Heart left ventricle (tissue), 16 donors: ENCODE measurements at places on chromosomes 1 and 21. TPM values are rescaled to one million over a fixed set of nuclear protein-coding genes. Genes with fewer than 3 reads are reported as not detected.

- no peak overlapping the region for H3K27ac ChIP-seq
- peak; percentile 60 for DNase-seq
- no peaks in the 10 kb centered on the region for H3K27me3 ChIP-seq
- H3K4me3 ChIP-seq, result no peak overlapping the region
- peaks cover 39% of the 10 kb centered on the region for H3K4me1 ChIP-seq
- H3K36me3 ChIP-seq, result peaks cover 9% of the 10 kb centered on the region
Measured at GRCh38 chr1:15952317-15953258, 23.3 kb downstream of the ZBTB17 start.

GRCh38 chr1:39508857-39509305 is 17.4 kb downstream of the BMP8A start:
- no peak for DNase-seq
- H3K27ac ChIP-seq, result peak overlapping the region; percentile 39
- no peaks in the 10 kb centered on the region for H3K36me3 ChIP-seq
- H3K4me1 ChIP-seq, result peaks cover 11% of the 10 kb centered on the region
- no peaks in the 10 kb centered on the region for H3K27me3 ChIP-seq

DNA sequence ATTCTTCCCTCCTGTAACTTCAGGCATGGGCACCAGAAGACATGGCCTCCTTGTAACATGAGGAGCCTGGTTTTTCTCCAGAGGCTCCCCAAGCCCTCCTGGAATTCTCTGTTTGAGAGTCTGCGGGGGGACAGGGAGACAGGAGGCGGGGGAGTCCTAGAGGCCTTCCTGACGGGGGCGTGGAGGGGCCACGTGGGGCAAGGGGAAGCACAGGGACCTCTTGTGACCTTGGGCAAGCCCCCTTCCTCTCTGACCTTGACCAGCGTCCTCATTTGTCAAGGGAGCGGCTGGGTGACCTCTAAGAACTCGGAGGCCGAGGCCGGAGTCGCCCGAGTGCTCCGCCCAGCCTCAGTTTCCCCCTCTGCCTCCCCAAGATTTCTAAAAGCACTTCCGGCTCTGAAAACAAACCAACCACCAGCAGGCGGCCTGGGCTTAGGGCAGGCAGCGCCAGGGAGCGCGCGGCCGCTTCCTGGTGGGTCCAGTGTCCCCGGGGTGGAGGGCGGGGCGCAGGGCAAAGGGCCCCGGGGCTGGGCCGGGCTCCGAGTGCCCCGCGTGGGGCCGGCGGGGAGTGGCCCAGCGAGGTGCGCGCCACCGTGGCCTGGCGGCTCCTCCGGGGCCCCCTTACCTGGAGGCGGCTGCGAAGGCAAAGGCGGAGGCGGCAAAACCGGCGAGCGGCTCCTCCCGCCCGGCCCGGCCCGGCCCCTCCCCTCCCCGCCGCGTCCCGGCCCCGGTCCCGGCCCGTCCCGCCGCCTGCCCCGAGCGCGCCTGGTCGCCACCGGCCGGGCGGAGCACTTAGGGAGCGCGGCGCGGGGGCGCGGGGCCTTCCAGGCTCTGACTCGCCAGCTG is at the start of gene TMCO4:
Gene TMCO4, minus strand, starts transcription at position 687 of the 846 bp plus-strand sequence. CDS start 19,158 bp downstream, outside the sequence.
- no peaks in the 10 kb centered on the region for H3K36me3 ChIP-seq
- H3K4me3 ChIP-seq, result peak within 1 kb of the TSS; percentile 88
- peak within 1 kb of the TSS; percentile 85 for H3K27ac ChIP-seq
- no peaks in the 10 kb centered on the region for H3K27me3 ChIP-seq
- peak; percentile 70 for DNase-seq

The TTC39A gene
- 29.2 TPM for total RNA-seq

DNA sequence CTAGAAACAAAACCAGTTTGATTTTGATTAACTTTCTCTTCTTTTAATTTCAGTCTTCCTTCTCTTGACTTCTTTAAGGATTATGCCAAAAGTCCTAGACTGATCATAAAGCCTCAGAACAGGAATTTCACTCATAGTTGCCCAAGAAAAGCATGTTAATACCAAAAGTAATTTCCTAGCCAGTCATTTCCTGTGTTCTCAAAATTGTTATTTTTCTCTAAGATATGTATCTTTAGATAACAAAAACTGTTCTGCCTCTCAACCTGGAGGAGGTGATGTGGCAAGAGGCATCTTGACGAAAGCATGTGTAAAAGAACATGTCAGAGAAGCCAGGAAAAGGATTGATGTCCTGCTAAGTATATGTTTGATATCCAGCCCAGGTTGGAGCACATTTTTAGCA is 78.0 kb upstream of the IPO9 start:
- no peak overlapping the region for H3K4me3 ChIP-seq
- H3K27me3 ChIP-seq, result no peaks in the 10 kb centered on the region
- no peak for DNase-seq
- no peaks in the 10 kb centered on the region for H3K36me3 ChIP-seq

DNA sequence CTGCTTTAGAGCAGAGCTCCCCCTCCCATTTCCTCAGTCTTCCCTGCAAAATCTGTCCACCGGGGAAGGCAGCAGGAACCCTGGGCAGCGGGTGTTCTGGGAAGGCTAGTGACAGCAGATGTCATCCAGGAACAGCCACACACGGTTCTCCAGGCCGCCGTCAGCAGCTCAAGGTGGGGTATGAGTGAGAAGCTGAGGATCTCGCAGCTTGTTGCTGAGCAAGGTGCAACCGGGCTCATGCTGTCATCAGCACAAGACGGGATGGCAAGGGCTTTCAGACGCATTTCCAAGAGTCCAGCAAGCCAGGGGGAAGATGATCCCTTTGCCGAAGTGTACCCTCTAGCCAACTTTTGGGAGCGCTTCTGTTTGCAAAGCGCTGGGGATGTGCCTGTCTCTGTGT is 23.0 kb upstream of the SPSB1 start:
- no peak overlapping the region for H3K27ac ChIP-seq
- peaks cover 23% of the 10 kb centered on the region for H3K36me3 ChIP-seq
- peaks cover 7% of the 10 kb centered on the region for H3K4me1 ChIP-seq
- H3K27me3 ChIP-seq, result no peaks in the 10 kb centered on the region
- no peak for DNase-seq

GRCh38 chr1:98221923-98222322 is 301.1 kb upstream of the DPYD start:
- no peaks in the 10 kb centered on the region for H3K27me3 ChIP-seq
- no peaks in the 10 kb centered on the region for H3K36me3 ChIP-seq
- no peak overlapping the region for H3K4me3 ChIP-seq
- DNase-seq, result no peak
- no peak overlapping the region for H3K27ac ChIP-seq
- H3K4me1 ChIP-seq, result no peaks in the 10 kb centered on the region

DNA sequence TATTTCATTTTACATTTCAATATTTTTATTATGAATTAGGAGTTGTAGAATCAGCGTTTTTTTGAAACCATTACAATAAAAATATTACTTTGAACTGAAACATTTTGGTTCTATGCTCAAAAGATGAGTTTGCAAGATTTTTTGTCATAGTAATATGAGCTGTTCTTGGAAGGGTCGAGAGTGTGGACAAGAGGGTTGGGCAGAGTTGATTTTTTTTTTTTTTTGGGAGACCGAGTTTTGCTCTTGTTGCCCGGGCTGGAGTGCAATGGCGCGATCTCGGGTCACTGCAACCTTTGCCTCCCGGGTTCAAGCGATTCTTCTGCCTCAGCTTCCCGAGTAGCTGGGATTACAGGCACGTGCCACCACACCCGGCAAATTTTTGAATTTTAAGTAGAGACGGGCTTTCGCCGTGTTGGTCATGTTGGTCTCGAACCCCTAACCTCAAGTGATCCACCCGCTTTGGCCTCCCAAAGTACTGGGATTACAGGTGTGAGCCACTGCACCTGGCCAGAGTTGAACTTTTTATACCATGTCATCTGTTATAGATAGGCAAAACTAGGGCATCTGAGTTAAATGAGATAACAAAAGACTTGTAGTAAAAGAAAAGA is 3.3 kb downstream of the CACYBP start:
- H3K4me3 ChIP-seq, result no peak overlapping the region
- H3K27me3 ChIP-seq, result no peaks in the 10 kb centered on the region
- H3K36me3 ChIP-seq, result no peaks in the 10 kb centered on the region
- H3K4me1 ChIP-seq, result no peaks in the 10 kb centered on the region
- no peak overlapping the region for H3K27ac ChIP-seq
- DNase-seq, result no peak

The FNDC10 gene
- total RNA-seq, result 2.8 TPM

DNA sequence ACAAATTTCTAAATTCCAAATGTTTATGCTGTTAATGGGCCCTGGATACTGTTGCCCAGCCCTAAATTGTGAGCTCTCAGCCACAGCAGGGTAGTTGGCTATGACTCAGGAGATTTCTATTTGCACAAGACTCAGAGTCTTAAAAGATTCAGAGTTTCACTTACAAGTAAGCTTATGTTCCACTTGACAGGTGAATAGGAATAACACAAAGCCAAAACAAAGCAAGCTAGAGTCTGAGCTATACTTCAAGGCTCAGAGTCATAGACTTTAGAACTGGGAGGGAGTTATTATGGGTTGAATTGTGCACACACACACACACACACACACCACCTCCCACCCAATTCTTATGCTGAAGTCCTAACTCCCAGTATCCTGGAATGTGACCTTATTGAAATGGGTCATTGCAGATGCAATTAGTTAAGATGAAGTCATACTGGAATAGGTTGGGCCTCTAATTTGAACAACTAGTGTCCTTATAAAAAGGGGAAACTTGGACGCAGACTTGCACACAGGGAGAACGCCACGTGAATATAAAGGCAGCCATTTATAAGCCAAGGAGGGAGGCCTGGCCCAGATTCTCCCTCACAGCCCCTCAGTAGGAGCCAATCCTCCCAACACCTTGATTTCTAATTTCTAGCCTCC is 30.2 kb downstream of the PRDX6 start:
- H3K4me3 ChIP-seq, result no peak overlapping the region
- DNase-seq, result no peak
- H3K27me3 ChIP-seq, result no peaks in the 10 kb centered on the region
- H3K27ac ChIP-seq, result no peak overlapping the region
- no peaks in the 10 kb centered on the region for H3K36me3 ChIP-seq

The PBX1 gene
- 69.6 TPM for total RNA-seq

- no peaks in the 10 kb centered on the region for H3K4me1 ChIP-seq
- DNase-seq, result peak; percentile 13
- H3K27me3 ChIP-seq, result no peaks in the 10 kb centered on the region
- H3K36me3 ChIP-seq, result peaks cover 16% of the 10 kb centered on the region
Measured at GRCh38 chr1:228321895-228322294, 84.7 kb downstream of the TRIM11 start.

- H3K27ac ChIP-seq, result no peak overlapping the region
- DNase-seq, result no peak
- no peak overlapping the region for H3K4me3 ChIP-seq
- no peaks in the 10 kb centered on the region for H3K36me3 ChIP-seq
- H3K27me3 ChIP-seq, result no peaks in the 10 kb centered on the region
Measured at GRCh38 chr1:36109041-36109679, 15.9 kb downstream of the COL8A2 start.

DNA sequence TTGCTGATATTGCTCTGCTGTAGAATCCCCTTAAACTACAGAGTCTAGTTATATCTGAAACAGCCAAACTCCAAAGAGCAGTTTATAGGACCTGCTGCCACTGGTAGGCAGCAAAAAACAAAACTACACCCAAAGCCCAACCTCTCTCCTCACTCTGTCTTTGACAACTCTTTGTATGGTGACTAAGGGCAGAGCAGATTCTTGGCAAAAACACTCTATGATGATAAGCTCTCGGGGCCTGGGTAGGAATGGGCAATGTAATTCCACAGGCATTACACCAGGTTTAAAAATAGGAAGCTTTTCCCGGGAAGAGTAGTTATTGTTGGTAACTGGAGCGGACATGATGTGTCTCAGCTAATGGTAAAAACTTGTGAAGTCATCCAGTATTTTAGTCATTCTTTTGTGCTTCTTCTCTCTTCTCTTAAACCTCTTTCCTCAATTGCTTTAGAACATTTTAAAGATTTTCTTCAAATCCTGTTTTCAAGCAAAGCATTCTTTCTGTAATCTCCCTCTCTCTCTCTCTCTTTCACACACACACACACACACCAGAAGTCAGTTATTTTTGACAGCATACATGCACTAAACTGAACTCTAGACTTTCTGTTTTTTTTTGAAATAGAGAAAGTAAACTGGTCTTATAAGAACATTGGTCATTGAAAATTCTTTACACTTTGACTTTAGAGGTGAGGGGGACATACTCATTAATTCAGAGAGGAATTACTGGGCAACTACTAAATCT is 193.5 kb downstream of the PAPPA2 start:
- H3K4me1 ChIP-seq, result peaks cover 14% of the 10 kb centered on the region
- no peaks in the 10 kb centered on the region for H3K36me3 ChIP-seq
- peak overlapping the region; percentile 93 for H3K27ac ChIP-seq
- H3K4me3 ChIP-seq, result no peak overlapping the region
- peak; percentile 51 for DNase-seq
- no peaks in the 10 kb centered on the region for H3K27me3 ChIP-seq

DNA sequence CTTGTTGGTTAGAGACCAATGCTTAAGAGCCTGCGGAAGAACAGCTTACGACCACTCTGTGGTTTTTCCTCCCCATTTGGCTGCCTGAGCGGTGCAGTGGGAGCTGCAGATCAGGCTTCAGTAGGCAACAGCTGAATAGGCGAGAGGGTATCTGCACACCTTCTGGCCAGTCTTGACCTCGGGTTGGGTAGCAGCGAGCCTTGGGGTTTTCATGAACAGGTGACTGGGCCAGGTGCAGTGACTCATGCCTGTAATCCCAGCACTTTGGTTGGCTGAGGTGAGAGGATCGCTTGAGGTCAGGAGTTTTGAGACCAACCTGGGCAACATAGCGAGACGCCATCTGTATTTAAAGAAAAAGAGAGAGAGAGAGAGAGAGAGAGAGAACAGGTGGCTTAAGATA is 41.0 kb downstream of the NENF start:
- H3K27ac ChIP-seq, result no peak overlapping the region
- H3K27me3 ChIP-seq, result no peaks in the 10 kb centered on the region
- H3K36me3 ChIP-seq, result no peaks in the 10 kb centered on the region
- H3K4me3 ChIP-seq, result no peak overlapping the region
- no peak for DNase-seq

The RPL11 gene
- 341 TPM for total RNA-seq

The KCNK1 gene
- total RNA-seq, result 27.1 TPM

GRCh38 chr1:179881642-179882252 is 338 bp upstream of the TOR1AIP1 start:
- peaks cover 5% of the 10 kb centered on the region for H3K4me1 ChIP-seq
- H3K4me3 ChIP-seq, result peak overlapping the region; percentile 85
- peak overlapping the region; percentile 99 for H3K27ac ChIP-seq

- no peak for DNase-seq
- H3K27ac ChIP-seq, result no peak overlapping the region
- H3K4me1 ChIP-seq, result peaks cover 4% of the 10 kb centered on the region
- H3K27me3 ChIP-seq, result no peaks in the 10 kb centered on the region
Measured at GRCh38 chr1:58929671-58930325, 146.0 kb upstream of the JUN start.

DNA sequence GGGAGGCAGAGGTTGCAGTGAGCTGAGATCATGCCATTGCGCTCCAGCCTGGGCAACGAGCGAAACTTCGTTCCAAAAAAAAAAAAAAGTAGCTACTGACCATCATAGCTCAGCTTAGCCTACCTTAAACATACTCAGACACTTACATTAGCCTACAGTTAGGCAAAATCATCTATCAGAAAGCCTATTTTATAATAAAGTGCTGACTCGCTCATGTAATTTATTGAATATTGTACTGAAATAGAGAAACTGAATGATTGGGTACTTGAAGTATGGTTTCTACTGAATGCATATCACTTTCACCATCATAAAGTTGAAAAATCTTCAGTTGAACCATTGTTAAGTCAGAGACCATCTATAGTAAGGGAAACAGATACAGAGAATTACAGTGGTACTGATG is 93.9 kb upstream of the BMP8A start:
- H3K27ac ChIP-seq, result peak overlapping the region; percentile 76
- H3K4me3 ChIP-seq, result no peak overlapping the region
- no peak for DNase-seq
- H3K36me3 ChIP-seq, result no peaks in the 10 kb centered on the region
- peaks cover 50% of the 10 kb centered on the region for H3K4me1 ChIP-seq
